ENCODE measurements at places on chromosomes 2 and 18.

GRCh38 chr2:169354244-169354643 lies 8.1 kb downstream of the LRP2 start:
- no peak for DNase-seq

- no peak for DNase-seq
Observed at GRCh38 chr2:169365029-169365480, 2.7 kb upstream of the LRP2 start.

- no peak for DNase-seq
Observed at GRCh38 chr2:151861174-151861573, 33.0 kb upstream of the ARL5A start.

- no peak for DNase-seq
Observed at GRCh38 chr2:937530-937929, 13.1 kb upstream of the SNTG2 start.

GRCh38 chr2:184597571-184597991 lies 748 bp upstream of the ZNF804A start:
- DNase-seq: peak; percentile 53

DNA sequence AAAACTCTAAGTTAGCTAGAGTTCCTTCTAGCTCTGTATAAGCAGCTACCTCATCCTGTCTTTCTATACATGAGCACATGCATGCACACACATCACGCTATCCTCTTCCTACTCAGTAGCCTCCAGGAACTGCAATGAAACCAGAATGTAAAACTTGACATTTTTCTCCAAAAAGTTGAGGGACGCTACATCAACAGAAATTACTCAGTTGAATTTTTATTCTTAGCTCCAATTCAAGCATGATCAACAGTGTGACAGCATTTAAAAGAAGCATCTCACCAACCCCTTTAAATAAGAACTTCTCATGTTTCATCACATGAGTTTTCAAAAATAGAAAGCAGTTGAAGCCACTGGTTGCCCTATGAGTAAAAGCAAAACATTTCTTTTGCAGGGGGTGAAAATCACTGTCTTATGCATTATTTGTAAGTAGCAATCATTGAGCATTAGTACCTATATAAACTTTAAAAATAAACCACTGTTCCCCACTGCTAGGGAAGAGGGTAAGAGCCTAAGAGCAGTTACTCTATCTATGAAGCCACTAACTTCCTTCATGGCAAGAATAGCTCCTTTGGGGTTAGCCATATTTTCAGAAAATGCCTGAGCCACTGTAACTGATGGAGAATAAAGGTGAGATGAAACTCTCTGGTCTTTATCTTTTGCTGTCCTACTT lies 77.9 kb upstream of the ARL5A start:
- DNase-seq: no peak

DNA sequence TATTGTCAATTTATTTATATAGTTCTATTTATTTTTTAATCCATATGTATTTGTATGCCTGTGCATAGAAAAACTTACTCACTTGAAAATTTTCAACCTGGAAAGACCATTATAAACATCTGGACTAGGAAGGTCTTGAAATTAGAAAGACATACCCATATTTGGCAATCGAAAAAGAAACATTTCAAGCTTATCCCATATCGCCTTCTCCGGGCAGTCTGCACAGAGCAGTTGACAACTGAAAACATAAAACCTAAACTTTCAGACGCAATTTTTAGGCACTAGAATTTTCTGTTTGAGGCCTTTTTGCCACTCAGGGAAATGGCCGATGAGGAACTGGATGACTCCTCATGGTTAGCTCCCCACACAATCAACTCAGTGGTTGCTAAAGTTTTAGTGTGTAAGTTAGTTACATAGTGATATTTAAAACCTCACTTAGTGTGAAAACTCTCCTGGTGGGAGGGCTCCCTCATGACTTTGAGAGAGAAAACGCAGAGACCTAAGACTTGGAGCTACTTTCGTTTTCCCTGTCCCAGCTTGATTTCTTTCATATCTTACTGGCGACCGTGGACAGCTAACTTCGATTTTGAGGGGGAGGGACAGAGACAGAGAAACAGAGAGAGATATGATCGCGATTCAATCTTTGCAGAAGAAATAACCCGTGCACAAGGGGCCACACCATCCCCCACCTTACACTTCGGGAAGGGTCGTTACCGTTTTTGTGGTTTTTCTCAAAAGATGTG lies 3.2 kb upstream of the HOXD12 start:
- DNase-seq: no peak

GRCh38 chr18:41324934-41325333 lies 630.1 kb upstream of the PIK3C3 start:
- DNase-seq: no peak

- peak; percentile 32 for DNase-seq
Observed at GRCh38 chr18:49041435-49042245, 90.9 kb upstream of the SMAD7 start.

GRCh38 chr2:144648837-144649465 lies 129.0 kb upstream of the ZEB2 start:
- no peak for DNase-seq

DNA sequence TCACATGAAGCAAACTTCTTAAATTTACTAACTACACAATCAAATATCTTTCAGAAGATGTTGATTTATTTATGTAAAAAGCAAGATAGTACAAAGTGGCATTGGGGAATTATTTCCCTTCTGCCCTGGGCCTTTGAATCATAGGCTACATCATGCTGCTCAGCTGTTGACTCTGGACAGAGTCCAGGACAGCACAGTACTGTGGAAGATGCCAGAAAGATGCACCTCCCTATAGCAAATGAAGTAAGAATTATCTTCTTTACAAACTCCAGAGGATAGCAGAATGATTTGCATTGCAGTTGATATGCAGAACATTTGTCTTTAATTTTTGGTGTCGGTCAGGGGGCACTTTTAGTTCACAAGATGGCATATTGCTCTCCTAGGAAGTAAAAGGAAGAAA lies 1354.5 kb upstream of the ZEB2 start:
- DNase-seq: no peak

DNA sequence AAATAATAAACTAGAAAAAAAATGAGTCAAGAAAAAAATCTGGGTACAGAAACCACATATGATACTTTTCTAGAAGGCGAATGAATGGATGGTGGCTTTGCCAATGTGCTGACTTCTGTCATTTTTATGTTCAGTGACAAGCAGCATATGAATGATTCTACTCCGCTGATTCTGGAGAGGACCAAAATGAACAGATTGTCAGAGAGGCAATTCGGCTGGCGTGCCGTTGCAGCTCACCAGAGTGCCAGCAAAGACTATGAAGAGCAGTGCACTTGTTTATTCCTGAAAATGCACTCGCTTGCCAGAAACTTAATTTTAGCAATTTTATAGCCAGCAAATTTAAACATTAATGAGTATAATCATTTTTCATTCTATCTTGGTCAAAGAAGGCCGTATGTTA lies 105.9 kb upstream of the NYAP2 start:
- DNase-seq: peak; percentile 31

DNA sequence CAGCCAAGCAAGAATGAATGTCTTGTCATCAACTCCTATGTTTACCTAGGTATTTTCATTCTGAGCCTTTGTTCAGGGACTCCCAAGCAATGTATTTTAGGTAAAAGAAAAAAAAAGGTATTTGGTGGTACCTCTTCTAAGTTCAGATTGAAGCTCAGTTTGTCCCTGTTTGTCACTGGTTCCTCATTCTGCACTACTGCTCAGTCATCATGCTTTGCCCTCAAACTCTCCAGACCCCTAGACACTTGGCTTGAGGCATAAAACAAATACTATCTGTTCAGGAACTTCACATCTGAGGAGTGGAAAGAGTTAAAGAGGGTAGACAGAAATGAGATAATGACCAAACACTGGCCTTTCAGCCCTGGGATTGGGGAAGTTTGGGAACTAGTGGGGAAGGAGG lies 163.6 kb upstream of the HNRNPA3 start:
- no peak for DNase-seq

GRCh38 chr2:152448606-152449005 lies 113.6 kb downstream of the FMNL2 start:
- no peak for DNase-seq

DNA sequence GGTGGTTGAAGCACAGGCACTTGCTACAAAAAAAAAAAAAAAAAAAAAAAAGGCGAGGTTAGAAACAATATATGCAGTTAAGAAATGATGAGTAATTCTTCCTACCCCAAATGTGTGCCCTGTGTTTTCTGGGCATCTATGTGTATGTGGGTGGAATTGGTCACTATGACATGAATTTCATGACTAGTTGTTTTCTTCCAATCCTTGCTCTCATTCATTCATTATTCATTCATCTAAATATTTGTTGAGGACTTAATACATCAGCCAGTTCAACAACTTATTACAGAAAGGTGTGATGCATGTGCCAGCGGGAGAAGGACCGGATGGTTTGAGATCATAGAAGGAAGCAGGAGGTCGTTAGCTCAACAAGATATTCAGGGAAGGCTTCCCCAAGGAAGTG lies 8.3 kb upstream of the EGR4 start:
- no peak for DNase-seq

- DNase-seq: no peak
Observed at GRCh38 chr18:79987566-79987965, 797 bp downstream of the TXNL4A start.

DNA sequence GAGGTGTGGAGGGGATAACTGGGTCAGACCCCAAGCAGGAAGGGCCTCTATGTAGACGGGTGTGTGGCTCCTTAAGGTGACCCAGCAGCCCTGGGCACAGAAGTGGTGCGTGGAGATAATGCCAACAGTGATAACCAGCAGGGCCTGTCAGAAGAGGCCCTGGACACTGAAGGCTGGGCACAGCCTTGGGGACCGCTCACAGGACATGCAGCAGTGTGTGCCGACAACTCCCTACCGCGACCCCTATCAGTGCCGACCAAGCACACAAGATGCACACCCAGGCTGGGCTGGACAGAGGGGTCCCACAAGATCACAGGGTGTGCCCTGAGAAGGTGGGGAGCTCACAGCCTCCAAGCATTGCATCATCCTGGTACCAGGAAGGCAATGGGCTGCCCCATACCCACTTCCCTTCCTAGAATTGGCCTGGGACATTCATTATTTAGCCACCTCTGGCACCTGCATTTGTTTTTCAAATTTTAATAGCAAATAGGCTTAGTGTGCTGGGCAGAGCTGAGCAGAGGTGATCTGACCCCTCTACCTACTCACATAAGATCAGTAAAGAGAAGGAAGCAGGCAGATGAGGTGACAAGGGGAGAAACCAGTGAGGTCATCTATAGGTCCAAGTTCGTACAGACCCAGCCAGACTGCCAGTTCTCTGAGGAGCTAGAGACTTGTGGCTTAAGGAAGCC lies 55.2 kb downstream of the BCL11A start:
- DNase-seq: no peak

DNA sequence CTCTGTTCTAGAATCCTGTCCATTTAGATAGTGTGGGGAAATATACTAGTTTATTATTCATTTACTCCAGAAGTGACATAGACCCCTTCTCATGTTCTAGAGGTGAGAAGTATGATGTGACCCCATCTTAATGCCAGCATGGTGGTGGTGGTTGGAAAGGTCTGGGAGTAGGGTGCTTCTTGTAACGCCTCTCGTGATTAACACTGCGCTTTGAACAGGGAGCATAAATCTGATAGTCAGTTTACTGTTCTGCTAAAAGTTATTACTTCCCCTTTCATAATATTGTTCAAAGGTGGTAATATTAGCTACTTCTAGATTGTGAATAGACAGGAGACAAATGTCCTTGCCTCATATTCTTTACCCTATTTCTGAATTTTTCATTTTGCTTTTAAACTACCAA lies 35.6 kb downstream of the EHBP1 start:
- DNase-seq: no peak

GRCh38 chr2:30675758-30676157 lies 131.5 kb downstream of the CAPN13 start:
- DNase-seq: no peak

DNA sequence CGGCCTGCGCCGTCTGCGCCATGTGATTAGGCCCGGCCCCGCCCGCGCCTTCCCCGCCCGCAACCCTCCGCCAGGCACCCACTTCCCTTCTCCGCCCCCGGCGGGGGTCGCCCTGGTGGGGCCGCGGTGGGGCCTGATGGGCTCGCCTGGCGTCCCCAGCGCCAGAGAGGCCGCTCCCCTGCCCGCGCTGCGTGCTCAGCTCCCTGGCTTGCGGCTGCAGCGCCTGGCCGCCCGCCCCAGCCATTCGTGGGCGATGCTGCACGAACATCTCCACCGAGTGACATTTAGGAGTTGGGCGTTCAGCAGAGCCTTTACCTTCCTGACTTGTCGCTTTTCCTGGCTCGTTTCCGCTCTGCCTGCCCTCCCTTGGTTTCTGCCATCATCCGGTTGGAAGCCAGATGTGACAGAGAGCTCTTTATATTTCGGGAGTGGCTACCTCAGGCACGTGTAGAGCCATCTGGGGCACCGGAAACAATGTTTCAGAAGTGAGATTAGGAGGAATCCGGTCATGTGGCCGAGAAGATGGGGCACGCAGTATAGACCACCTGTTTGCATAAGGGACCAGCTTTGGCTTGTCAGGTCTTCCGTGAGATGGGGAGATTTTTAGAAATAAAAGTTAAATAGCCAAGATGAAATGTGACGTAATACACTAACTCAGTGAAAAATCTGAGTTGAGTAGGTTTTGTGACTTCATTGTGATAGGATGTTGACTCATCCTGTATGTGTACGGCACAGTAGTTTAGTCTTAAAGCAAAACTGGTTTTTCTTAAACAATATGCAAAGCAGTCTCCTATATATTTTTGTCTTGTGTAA lies 1.2 kb downstream of the GLS start:
- DNase-seq: peak; percentile 86

DNA sequence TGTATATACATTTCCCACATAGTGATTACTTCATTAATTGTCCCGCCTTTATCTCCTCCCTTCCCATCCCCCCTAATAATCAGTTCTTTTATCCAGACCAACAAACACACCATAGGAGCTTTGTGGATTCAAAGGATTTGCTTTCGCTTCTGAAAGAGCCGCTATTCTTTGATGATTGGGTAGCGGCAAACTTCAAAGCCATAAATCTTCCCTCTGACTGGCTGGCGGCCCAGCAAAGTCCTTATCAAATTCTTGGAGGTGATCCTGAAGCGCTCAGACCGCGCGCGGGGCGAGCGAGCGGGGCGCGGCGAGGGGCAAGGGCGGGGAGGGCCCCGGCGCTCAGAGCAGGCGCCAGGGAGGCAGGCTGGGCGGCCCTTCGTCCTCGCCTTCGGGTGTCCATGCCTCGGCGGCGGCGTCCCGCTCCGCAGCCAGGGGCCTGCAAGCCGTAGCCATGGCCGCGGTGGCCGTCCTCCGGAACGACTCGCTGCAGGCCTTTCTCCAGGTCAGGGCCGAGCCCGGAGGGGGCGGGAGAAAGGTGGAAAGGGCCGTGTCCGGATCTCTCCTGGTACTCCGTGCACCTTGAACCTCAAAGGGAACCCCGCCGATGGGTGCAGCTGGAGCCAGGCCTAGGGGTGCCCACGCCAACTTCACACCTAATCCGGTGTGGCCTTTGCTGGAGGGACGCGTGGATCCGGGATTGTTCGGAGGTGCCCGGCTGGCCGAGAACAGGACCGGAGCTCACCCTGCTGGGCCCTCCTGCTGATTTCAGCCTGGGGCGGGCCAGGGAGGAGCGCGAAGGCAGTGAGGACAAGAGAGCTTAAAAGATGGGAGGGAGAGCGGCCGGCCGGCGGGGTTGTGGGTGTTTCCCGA lies at the start of gene SP5:
TSS of gene SP5 (plus strand) at position 276 of the 870 bp plus-strand sequence. CDS start at position 452, 176 bp downstream.
- DNase-seq: peak; percentile 75

DNA sequence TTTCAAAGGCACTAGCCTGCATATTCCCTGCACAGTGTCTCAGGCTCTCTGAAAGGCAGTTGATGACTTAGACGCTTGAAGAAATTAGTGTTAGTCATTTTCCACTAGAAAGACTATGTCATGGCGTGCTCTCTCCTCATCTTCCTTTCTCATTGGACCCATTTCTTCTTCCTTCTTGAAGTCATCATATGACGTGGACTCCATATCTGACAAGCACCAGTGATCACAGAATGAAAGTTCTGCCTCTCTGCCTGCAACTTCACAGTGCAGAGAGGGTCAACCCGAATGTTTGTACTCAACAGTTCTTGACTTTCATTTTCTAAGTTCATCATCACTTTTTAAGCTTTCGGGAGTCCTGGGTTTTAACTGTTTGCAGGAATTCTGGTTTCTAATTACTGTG lies 63.7 kb upstream of the CYRIA start:
- no peak for DNase-seq
